GM13976 (cell line): ENCODE measurements at places on chromosomes 4 and X.

DNA sequence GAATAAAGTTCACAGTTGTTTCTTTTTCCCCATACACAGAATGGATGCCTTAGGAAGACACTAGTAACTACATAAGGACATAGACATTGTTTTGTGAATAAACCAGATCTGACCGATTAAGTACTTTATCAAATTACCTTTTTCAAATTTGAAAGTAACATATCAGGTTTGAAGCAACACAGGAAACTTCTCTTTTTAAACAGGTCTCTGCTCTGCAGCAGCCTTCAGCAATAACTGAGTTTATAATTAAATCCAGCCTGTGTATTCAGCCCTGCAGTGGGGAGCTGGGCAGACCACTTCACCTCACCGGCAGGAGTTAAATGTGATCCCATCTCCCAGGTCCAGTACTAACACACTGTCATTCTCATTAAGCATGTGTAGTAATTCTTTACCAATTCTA, 68.3 kb upstream of the ATOH1 start:
- DNase-seq, result no peak

DNA sequence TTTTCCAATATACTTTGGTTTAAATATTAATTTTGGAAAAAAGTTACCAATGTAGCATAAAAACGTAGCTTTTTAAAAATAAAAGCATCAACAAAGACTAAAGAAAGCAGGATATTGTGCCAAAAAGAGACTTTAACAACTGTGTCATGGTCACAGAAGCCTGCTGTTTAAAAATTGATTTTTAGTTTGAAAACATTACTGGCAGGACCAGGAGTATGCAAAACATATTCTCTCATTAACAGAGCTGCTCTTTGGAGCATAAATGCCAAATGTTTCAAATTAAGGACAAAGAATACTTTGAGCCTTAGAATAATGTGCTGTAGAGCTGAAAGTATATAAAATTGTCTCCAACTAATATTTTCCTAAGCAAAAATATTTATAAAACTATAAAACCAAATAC, 279.0 kb downstream of the ARAP2 start:
- DNase-seq, result no peak

- no peak for DNase-seq
These were observed 35.5 kb upstream of the SORBS2 start for GRCh38 chr4:185847352-185848097.

GRCh38 chrX:906586-906985, 276.0 kb downstream of the SHOX start:
- DNase-seq, result no peak

GRCh38 chr4:20015636-20016224, 236.0 kb upstream of the SLIT2 start:
- no peak for DNase-seq

DNA sequence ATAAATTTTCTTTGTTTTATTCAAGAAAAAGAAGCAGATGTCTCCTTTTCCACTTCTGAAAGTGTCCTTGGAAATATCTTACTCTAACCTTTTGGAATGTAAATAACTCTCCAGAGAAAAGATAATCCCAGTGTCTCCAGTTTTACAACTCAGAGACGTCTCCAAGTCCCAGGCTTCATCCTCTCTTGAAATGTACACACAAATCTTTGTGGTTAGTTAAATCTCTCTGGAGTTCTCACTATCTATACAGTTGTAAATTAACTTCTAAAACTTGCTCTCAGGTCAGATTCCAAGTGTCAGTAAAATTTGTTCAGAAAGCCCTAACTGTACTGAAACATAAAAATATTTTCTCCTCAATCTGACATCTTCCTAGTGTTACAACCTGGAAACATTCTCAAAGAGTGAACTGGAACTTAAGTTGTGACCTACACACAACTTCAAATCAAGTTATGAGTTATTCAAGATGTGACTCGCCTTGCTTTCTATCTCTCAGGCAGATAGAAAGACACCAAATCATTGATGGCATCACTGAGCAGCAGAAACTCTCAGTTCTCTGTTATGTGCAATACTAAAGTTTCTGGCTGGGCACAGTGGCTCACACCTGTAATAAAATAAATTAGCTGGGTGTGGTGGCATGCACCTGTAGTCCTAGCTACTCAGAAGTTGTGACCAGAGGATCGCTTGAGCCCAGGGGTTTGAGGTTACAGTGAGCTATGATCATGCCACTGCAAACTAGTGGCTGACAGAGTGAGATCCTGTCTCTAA, 284.2 kb downstream of the RCHY1 start:
- no peak for DNase-seq

- peak; percentile 49 for DNase-seq
These were observed 578 bp upstream of the SEL1L3 start for GRCh38 chr4:25863347-25863784.

GRCh38 chrX:17922303-17922702, 61.2 kb upstream of the RAI2 start:
- no peak for DNase-seq

GRCh38 chr4:188021548-188022249, 26.1 kb downstream of the ZFP42 start:
- no peak for DNase-seq

DNA sequence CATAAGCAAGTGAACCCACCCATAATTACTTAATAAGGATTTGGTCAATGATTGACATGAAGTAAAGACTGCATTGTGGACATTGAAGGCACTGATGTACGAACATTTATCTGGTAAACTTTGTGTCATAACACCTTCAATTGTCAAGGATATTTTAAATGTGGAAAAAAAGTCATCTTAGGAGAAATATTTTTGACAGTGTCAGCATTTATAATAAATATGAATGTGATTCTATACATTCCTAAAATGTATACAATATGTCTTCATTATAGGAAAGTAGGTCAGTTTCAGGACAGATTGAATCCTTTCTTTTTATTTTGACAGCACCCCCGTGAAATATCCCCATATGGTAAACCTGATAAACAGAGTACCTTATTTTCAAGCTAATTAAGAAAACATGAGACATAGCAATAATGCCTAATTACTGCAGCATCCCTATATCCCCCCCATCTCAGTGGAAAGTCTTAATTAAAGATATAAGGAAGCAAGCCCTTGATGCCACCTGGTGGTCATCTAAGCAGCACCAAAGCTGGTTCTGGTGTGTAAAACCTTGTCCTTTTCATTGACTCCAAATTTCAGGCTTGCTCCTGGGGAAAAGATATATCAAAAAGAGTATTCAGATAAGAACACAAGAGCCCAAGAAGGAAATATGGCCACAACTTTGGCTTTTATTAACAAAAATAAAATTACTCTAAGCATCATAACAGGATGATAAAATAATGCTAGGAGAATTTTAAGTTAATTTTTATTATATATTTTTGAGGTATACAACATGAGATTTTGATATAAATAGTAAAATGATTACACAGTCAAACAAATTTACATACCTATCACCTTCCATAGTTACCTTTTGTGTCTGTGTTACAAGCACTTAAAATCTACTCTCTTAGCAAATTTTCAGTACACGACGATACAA, 379.7 kb downstream of the TLL1 start:
- no peak for DNase-seq

GRCh38 chrX:2748815-2749188, 3.0 kb upstream of the XG start:
- no peak for DNase-seq

DNA sequence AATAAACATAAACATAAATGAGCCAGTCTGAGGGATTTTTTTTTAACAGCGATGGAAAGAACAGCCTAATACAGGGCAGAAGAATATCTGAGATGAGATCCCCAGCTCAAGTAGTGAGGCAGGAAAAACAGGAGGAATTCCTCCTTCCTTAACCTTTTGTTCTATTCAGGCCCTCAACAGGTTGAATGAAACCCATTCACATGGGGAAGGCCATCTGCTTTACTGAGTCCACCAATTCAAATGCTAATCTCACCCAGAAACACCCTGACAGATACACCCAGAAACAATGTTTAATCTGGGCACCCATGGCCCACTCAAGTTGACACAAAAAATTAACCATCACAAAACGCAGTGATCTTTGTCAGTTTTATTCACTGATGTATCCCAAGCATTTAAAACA, 45.5 kb downstream of the SMIM31 start:
- no peak for DNase-seq

- no peak for DNase-seq
These were observed 74.0 kb downstream of the CPZ start for GRCh38 chr4:8666581-8666980.

DNA sequence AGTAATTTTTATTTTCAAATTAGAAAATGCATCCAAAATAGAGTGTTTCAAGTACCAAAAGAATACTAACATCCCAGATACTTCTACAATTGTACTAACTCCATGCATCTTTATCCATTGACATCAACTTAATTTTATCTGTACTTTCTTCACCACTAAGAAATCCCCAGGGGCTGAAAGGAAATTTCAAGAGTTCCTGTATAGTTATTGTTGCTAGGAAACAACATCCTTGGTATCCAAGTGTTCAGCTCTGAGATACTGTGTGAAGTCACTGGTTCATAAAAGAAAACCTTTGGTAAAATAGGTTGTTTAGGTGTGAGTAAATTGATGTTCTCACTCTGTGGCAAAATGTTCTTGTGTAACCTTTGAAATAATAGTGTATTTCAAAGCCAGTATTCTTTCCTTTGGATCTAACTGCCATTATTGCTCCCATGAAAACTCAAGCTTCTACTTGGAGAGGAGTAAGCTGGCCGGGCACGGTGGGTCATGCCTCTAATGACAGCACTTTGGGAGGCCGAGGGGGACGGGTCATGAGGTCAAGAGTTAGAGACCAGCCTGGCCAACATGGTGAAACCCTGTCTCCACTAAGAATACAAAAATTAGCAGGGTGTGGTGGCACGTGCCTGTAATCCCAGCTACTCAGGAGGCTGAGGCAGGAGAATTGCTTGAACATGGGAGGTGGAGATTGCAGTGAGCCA, 72.9 kb downstream of the COMMD8 start:
- DNase-seq, result no peak

DNA sequence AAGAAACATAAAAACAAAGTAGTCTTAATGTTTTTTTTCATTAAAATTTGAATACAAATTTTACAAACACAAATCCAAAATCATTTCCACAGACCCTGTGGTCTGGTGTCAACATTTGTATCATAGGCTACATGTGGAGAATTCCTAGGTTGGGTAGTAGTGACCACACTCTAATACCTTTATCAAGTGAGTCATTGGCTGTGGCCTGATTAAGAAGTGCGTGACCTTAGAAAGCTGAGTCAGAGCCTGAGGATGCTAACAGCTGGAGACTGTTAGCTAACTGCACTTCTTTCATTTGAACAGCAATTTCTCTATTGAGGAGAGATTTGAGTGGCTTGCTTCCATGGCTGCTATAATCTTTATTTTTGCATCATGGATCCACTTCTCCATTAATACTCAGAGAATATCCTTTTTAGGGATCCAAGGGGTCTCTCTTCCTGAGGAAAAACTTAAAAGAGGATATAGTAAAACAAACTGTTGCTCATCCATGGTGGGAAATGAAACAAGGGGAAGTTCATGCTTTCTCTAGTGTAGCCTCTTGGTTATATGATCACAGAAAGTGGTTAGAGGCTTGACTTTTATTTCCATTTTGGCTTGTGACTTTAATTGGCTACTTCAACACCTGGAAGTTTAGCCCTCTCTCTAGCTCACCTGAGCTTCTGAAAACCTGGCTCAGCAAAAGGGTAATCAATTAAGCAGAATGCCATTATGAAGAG, 335.8 kb downstream of the PABPC4L start:
- DNase-seq, result no peak

- DNase-seq, result peak; percentile 97
These were observed 17.6 kb upstream of the NAT8L start for GRCh38 chr4:2041239-2042130.

- DNase-seq, result no peak
These were observed 821.8 kb upstream of the AGA start for GRCh38 chr4:178264001-178264400.

- DNase-seq, result no peak
These were observed 4.4 kb upstream of the FAT1 start for GRCh38 chr4:186727977-186728519.

DNA sequence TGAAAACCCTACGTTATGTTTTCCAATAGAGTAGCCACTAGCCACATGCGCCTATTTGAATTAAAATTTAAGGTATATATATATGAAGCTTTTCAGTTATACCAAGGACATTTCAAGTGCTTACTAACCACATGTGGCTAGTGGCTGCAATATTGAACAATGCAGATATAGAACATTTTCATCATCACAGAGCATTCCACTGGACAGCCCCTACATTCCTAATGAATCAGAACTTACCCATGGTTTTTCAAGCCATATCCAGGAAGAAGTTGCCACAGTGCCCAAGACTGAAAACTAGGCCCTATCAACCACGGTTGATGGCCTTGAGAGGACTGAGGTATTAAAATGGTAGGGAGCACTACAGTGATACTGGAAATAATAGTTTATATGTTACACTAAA, 29.7 kb downstream of the NEK1 start:
- DNase-seq, result no peak

GRCh38 chr4:158827543-158827981, 58.7 kb downstream of the FNIP2 start:
- no peak for DNase-seq

DNA sequence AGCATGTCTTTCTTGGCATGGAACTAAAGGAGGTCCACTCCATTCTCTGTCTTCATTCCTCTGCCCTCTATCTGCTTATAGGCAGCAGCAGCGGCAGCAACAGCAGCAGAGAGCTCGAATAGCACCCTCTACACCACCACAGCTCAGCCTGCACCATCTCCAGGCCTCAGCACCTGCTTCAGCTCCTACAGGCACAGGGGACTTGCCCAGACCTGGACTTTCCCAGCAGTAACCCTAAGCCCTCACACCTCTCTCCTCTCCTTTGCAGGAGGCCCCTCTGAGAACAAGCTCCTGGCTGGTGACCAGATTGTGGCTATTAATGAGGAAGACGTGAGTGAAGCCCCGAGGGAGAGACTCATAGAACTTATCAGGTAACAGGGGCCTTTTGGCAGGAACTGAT, 80.7 kb downstream of the FRMPD3 start:
- DNase-seq, result no peak

DNA sequence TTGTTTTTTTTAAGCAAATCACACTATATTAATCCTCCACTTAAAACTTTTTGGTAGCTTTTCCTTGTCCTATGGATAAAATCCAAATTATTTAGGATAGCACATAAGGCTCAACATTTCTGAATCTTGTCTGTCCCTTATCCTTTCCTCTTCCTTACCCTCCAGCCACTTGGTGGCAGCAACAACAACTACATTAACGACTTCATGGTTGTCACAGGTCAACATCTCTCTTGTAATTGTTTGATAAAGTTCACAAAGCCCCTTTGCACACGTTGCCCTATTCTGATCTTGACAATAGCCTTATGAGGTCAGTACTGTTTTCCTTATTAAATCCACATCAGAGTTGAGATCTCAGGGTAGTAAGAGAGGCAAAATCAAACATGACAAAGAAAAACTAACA, 269.0 kb upstream of the PABPC4L start:
- DNase-seq, result no peak

GRCh38 chr4:162497564-162498167, 333.9 kb upstream of the FSTL5 start:
- peak; percentile 43 for DNase-seq

DNA sequence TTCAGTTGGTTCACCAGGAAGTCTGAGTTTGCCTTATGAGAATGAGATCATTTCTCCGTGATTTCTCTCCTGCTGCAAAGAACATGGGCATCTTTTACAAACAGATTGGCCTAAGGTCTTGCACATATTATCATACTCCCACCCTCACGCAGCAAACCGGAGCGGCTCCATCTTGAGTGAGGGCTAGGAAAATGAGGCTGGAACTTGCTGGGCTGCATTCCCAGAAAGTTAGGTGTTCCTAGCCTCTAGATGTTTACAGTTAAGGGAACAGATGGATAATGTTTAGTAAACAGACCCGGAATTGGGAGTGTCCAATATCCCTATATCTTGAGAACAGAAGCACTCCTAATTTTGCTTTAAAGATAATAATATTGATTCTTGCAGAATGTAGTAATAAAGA, 247.9 kb upstream of the VCX3A start:
- no peak for DNase-seq

GRCh38 chr4:153521478-153521877, 55.3 kb downstream of the TMEM131L start:
- DNase-seq, result no peak
